Muscle of back (tissue), 13 donors: ENCODE measurements at places on chromosomes 6 and 20. TPM values are rescaled to one million over a fixed set of nuclear protein-coding genes. Genes with fewer than 3 reads are reported as not detected.

Gene BPIFB2
- not detected for polyA plus RNA-seq

Gene FERMT1
- polyA plus RNA-seq = 1.0 TPM

GRCh38 chr6:62150048-62150663 lies 135.9 kb downstream of the KHDRBS2 start:
- DNase-seq = no peak

DNA sequence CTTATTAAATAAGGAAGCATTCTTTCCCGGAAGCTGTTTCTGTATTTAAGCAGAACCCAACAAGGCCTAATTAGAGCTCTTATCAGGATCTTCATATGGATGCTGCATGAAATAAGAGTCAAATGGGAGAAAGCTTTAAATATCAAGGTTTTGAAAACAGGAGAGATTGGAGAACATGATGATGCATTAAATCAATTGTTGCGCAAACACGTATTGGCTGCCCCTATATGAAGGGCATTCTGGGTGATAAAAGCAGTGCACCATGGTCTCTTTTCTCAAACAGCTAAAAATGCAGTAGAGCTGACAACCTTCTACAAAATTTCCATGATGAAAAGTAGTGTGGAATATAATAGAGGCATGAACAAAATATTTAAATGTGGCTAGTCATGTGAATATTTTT lies 98.9 kb downstream of the TBXT start:
- DNase-seq = no peak

DNA sequence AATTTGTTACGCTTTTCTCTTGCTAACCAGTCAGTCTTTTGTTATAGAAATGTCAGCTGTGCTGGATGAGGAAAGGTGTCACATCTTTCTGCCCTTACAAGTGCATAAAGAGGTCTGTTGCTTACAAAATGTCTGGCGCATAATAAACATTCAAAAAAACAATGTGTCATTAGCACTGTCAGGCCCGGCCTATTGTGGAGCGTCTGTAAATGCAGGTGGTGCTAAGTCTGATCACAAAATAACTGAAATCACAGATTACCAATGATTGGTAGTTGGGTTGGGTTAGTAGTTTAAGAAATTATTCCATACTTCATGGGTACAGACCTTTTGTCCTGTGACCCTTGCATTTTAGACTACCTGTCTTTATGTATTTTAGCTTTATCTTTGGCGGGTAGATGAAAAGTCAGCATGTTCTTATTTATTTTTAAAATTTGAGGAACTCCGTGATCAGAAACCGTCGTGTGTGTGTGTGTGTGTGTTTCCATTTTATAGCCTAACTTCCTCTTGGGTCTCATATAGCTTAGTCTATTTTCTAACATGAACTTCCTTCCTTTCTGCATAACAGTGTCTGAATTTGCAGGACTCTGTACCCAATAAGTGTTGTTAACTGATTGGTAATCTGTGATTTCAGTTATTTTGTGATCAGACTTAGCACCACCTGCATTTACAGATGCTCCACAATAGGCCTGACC lies 88.1 kb upstream of the IFNGR1 start:
- DNase-seq = peak; percentile 36

GRCh38 chr6:39819676-39820075 lies 27.5 kb downstream of the DAAM2 start:
- DNase-seq = no peak

- DNase-seq = no peak
Measured at GRCh38 chr6:141210901-141211300, 921.8 kb upstream of the GJE1 start.
